ENCODE measurements at places on chromosomes 3 and 15. TPM values are rescaled to one million over a fixed set of nuclear protein-coding genes. Genes with fewer than 3 reads are reported as not detected.

DNA sequence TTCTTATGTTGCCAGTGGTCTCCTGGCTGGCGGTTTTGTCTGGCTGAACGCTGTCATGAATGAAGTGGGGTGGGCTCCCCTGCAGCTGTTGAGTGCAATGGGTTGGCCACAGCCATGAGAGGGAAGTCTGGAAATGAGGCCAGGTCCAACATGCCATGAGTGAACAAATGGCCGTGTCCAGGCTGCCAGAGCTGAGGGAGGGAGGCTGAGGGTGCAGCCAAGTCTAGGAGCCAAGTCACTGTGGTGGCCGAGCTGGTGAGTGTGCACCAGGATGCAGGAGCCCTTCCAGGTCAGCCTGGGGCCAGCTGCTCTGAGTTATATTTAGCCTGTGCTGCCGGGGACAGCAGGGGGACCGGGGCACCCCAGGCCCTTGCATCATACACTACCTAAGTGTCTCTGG is 24.7 kb upstream of the PRR23E start:
- ATAC-seq: no peak
- H3K4me1 ChIP-seq: no peaks in the 10 kb centered on the region
- no peak overlapping the region for H3K4me3 ChIP-seq
- peaks cover 70% of the 10 kb centered on the region for H3K27me3 ChIP-seq

DNA sequence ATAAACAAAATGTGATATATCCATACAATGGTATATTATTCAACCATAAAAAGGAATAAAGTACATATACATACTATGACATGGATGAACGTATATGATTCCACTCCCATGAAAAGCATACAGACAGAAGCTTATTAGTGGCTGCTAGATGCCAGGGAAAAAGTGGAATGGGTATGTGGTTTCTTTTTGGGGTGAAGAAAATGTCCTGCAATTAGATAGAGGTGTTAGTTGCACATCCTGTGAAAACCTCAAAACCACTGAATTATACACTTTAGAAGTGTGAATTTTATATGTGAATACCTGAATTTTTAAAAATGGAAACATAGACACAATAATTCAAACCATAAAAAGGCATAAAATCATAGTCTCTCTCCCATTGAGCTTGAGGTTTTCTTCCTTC is 11.2 kb downstream of the DENND6A start:
- ATAC-seq: no peak
- no peak overlapping the region for H3K4me3 ChIP-seq
- H3K27ac ChIP-seq: no peak overlapping the region
- H3K27me3 ChIP-seq: no peaks in the 10 kb centered on the region

DNA sequence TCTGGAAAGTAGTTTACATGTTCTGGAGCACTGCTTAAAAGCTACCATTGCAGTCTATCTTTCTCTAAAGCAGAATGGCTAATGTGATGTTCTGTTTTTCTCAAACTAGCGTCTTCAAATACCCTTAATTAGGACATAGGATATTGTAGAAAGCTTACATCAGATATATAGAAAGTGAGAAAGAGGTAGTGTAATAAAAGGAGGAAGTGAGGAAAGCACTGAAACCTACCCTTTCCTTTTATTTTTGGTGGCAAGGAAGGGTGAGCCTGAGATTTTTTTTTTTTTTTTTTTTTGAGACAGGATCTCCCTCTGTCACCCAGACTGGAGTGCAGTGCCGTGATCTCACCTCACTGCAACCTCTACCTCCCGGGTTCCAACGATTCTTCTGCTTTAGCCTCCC is 9.4 kb downstream of the SENP2 start:
- H3K27ac ChIP-seq: no peak overlapping the region
- no peak overlapping the region for H3K4me3 ChIP-seq
- H3K27me3 ChIP-seq: no peaks in the 10 kb centered on the region
- no peak for ATAC-seq

FBXO40 gene
- 0.16 TPM for total RNA-seq

Data from gastroesophageal sphincter (tissue), 4 donors.